AG04449 (cell line): ENCODE measurements at places on chromosomes 16 and 17.

DNA sequence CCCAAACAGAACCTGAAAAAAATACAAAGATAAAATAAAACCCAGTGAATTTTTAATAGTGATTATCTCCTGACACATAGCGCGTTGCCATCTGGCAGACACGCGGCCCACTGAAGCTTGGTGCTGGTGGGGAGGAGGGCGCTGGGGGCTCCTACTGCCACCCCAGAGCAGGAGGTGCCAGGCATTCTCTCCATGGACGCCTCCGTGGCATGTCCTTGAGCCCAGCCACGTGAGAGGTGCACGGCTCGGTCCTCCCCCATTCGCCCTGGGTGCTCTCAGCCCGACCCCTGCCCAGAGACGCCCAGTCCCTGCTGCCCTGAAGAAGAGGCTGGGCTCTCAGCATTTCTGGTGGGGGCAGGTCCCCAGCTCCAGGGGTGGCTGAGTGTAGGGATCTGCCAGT, 142.2 kb upstream of the GSE1 start:
- no peak for DNase-seq

GRCh38 chr16:59242556-59242955, 508.4 kb upstream of the GOT2 start:
- no peak for DNase-seq

- no peak for DNase-seq
Measured at GRCh38 chr16:2150418-2151187, 2.2 kb downstream of the RAB26 start.

DNA sequence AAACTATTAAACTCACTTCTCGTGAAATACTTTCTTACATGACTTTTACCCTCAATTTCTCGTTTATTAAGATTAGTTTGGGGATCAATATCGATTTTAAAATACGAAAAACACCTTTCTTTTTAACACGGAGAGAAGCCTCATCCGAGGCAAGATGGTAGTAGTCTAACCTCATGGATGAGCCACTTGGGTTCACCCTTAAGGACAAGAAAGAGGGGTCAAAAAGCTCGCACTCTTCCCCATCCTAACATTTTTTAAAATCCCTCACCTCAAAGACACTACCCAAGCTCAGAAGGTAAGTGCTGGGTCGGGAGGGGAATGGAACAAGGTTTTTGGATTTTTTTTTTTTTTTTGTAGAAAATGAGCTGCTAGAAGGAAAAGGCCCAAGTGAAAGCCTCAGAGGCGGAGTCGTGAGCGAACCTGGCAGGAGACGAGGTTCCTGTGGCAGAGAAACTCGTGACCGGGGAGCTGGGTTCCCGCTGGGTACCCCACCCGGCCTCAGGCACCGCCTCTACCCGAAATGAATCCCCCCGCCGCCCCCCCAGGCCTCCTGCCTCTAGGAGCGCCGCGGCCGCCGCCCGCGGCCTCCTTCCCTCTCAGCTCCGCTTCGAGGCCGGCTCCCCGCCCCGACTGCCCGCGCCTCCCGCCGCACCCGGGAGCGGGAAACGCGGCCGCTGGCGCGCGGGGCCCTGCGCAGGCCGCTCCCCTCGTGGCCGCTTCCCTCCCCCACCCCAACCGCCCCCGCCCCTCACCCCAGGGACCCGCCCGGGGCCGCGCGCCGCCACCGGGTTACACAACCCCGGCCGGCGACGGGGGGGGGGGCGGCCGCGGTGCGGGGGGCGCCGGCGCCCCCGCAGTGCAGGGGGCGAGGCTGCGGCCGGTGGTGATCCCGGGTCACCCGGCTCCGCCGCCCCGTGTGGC, 1.6 kb downstream of the NUFIP2 start:
- no peak for DNase-seq

GRCh38 chr16:81224824-81225223, 13.7 kb upstream of the BCO1 start:
- no peak for DNase-seq

DNA sequence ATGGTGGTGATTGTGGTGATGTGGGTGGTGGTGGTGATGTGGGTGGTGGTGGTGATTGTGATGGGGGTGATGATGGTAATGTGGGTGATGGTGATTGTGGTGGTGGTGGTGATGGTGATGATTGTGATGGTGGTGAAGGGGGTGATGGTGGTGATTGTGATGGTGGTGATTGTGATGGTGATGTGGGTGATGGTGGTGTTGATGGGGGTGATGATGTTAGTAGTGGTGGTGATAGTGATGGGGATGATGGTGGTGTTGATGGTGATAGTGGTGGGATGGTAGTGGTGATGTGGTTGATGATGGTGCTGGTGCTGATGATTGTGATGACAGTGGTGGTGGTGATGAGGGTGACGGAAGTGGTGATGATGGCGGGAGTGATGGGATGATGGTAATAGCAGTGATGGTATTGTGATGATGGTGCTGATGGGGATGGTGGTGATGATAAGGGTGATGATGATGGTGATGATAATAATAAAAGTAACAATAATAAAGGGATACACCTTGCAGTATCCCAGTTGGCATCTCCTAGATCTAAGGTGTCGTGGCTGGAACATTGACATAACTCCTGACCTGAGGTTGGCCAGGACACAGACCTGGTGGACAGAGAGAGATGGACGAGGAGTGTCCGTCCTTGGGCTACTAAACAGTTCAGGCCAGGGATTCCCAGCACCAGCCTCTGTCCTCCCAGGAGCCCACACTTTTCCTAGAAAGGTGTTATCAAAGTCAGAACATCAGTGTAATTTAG, 344.5 kb downstream of the SEC14L1 start:
- no peak for DNase-seq
